ENCODE measurements at places on chromosomes 2 and 18.

DNA sequence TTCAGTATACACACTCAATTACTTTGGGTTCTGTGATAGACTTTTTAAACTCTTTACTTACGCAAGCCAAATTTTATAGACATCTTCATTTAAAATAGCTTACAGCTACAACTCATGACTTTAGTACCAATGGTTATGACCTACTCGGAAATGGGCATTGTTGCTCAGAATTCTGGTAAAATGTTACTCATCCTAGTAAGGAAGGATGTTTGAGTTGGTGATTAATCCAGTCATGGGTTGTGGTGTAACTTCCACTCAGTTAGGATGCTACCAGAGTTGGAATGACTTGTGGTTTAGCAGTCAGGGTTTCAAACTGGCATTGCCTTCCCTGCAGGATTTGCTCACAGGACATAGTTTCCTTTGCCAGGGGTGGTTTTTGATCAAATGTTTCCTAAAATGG lies 7.4 kb upstream of the NPC1 start:
- peak; percentile 86 for DNase-seq

DNA sequence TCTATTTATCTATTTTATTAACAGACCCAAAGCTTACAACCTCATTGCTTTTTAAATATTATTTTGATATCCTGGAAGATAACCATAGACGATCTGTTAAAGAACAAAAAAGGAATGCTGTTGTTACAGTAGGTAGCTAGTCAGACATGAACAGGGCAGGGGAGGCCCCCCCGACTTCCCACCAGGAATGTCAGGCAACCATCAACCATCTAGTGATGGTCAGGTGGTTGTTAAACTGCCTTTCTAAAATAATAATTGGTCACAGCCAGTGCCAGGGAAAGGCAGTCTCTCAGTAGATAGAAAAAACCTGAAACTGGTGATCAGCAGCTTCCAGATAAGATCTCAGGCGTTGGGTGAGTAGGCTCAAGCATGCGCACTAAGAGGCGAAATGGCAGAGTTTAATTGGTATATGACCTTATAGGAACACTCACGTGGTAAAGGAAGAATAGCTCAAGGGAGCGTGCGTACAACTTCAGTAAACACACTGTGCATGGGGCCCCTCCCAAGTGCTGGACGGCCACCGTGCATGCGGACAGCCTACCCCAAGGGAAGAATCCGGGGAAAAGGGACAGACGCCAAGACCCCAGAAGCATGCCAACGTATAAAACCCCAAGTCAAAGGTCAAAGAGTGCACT lies 32.5 kb upstream of the CCL20 start:
- no peak for DNase-seq

DNA sequence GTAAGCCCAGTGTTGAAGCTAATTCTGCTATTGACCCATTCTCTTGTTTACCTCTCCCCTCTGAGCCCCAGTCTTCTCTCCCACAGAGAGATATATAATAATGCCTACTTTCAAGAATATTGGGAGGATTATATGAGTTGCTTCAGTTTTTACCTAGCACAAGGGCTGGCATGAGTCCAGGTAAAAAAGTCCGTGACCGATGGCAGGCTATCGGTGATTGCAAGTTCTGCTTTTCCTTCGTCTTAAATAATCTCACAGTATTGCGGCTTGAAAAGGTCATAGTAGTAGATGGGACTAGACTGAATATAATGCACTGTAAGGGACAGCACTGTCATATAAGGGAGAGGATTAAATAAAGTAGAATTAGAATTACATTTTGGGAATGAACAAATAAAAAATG lies 77.6 kb downstream of the KIF5C start:
- no peak for DNase-seq

DNA sequence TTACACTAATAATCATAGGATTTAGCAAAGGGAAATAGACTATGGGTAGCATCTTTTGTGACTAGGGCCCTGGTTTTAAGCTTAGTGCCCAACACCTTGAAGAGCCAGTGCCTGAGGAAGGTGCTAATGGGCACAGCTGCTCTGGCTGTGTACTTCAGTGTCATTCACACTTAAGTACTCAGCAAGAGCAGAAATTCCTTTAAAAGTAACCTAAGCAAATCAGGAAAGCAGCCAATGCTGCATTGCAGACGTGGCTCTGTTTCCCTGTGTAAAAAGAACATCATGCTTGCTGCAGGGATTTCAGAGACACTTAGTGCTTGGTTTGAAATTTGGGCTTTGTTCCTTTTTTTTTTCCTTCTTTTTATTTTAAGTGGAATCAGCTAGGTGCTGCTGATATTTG lies 505.4 kb downstream of the SUCLG1 start:
- no peak for DNase-seq

- no peak for DNase-seq
Observed at GRCh38 chr2:82636402-82637020, 1822.6 kb downstream of the SUCLG1 start.

DNA sequence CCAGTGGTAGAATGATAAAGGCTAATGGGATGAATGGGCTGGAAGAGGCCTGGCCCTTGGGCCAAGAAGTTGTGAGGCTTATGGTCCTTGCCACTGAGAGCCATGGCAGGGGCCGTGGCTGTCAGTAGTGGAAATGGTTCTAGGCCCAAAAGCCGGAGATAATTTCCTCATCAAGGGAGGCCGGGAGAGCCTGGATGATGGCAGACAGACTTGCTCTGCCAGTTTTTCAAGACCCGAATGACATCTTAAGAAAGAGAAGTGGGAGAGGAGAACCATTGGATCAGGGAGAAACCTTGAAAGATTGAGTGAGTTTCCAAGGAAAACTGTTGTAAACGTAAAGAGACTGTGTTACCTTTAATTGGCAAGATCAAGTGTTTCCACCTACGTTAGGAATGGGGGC lies 46.3 kb upstream of the VPS54 start:
- DNase-seq: no peak

DNA sequence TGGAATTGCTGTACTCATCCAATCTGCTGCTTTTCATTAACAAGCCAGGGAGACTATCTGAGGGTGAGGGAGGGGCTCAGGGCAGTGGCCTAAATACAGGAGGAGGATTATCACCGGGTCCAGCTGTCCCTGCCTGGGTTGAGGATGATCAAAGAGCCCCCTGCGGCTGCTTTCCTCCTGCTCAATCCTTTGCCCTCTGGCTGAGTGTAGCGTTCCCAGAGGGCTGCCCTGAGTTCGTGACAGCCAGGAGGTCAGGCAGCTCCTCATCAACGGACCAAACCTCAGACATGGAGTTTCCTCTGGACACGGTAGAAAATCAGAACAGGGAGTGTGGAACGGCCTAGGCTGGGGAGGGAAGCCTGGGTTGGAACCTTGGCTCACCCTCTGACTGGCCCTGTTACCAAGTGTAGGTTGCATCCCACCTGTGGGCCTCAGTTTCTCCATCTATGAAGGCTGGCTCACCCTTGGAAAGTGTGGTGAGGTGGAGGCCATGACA lies 23.5 kb downstream of the CIB4 start:
- no peak for DNase-seq

DNA sequence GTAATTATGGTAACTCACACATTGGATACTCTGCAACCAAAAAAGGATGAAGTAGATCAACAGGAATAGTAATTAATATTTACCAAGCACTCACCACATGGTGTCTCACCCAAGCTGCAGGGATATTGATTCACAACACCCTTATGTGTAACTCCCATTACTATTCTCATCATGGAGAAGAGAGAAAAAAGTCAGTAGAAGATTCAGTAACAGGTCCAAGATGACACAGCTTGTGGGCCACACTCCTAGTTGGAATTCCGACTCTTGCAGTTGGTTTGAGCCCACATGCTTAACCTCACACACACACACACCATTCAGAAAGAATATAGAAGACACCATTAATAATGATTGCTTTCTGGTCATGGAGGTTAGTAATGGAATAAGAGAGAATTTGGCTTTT lies 1.7 kb upstream of the MLPH start:
- no peak for DNase-seq

DNA sequence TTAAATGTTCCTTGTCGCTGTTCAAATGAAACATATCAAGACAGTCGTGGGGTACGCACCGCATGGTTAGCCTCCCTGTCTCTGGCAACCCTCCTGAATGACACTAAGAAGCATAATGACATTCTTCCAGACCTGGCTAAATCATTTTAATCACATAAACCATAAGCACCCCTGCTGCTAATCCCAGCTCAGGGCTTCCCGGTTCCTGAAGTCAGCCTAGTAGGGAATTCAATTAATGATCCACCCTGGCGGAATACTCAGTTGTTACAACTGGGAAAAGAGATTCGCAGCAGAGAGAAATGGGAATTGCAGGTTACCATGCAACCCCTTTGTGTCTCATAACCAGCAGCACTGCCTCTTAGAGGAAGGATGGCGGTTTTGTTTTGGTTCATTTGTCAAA lies 200.8 kb upstream of the AGAP1 start:
- no peak for DNase-seq

- DNase-seq: peak; percentile 37
Observed at GRCh38 chr2:12442476-12442847, 274.3 kb upstream of the TRIB2 start.

GRCh38 chr2:29549069-29549380 lies 372.4 kb downstream of the ALK start:
- DNase-seq: no peak

- DNase-seq: no peak
Observed at GRCh38 chr2:190891372-190891771, 10.8 kb downstream of the GLS start.

GRCh38 chr2:6965071-6965795 lies 48.0 kb downstream of the RNF144A start:
- no peak for DNase-seq

DNA sequence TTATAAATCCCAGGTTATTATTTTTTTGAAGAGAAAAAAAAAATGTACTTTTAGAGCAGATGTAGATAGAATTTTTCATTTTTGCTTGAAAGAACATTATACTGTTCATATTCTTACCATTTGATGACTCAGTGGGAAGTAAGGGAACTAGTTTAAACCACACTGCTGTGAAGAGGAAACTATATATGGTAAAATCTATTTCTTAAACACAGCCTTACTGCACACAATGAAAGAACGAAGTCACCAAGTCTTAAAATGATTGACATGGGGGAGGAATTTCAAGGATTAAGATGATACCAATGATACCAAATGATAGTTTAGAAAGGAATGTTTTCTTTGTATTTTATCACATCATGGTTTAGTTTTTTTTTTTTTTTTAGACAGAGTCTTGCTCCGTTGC lies 5.0 kb downstream of the ACTR2 start:
- DNase-seq: no peak

Measured in BJ (cell line).